ENCODE measurements at places on chromosomes 12 and 14. TPM values are rescaled to one million over a fixed set of nuclear protein-coding genes. Genes with fewer than 3 reads are reported as not detected.

DNA sequence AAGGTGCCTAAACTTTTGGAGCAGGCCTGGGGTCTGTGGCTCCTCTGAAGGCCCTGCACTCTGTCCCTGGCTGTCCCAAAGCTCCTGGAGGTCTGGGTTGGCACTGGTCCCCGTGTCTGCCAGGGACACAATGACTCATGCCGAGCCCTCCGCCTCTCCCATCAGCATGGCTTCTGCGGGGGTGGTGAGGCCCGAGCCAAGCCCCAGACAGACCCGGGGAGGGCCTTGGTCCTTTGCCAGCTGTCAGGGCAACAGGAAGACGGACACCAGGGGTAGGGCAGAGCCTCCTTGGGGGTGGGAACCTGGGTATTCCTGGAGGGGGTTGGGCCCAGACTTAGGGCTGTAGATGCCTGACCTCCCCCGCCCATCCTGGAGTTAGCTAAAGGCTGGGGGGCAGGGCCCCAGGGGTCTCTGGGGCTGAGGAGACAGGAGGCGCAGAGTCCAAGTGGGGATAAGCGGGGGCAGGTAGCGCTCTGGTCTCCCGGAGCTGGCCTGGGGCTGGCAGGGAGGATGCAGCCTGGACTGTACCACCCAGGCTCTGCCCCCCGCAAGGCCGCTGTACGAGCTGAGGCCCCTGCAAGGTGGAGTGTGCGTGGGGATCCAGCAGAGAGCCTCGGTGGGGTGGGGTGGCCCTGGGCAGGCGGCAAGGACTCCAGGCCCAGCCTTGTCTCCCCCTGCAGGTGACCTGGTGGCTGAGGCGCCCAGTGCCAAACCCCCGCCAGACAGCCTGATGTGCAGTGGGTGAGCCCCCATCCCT, 16.4 kb upstream of the PUS1 start:
- DNase-seq: no peak

GRCh38 chr12:116261525-116262100, 15.9 kb downstream of the MED13L start:
- DNase-seq: no peak

GRCh38 chr12:124487066-124487833, 80.2 kb downstream of the NCOR2 start:
- DNase-seq: no peak

IKZF4 gene
- total RNA-seq: 25.8 TPM

DCN gene
- 1,241 TPM for total RNA-seq

GRCh38 chr12:8680533-8680932, 17.3 kb upstream of the RIMKLB start:
- DNase-seq: no peak

- DNase-seq: no peak
These were observed 63.7 kb downstream of the PUS7L start for GRCh38 chr12:43694879-43695278.

GRCh38 chr12:117032593-117033381, 66.4 kb downstream of the TESC start:
- DNase-seq: peak; percentile 88

PGF gene
- total RNA-seq: 2.9 TPM

CABP1 gene
- total RNA-seq: 5.5 TPM

DNA sequence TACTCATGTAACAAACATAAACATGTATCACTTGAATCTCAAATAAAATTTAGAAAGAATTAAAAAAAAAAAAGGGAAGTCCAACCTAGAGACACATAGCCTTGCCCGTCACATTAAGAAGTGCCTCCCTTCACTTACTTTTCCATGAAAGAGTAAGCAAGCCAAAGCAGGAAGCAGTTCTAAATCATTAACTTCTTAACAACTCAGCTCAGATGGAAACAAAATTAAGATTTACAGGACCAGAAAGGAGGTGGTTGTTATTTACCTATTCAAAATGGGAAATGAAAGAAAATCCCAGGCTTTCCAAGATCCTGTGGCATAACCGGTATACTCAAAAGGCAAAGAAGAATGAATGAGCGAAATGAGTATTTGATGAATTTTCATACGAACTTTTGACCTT, 258.6 kb upstream of the DCN start:
- DNase-seq: no peak

GRCh38 chr12:19553175-19553574, 113.9 kb downstream of the AEBP2 start:
- DNase-seq: no peak

GRCh38 chr12:112988224-112988623, 9.9 kb downstream of the OAS2 start:
- no peak for DNase-seq

DNA sequence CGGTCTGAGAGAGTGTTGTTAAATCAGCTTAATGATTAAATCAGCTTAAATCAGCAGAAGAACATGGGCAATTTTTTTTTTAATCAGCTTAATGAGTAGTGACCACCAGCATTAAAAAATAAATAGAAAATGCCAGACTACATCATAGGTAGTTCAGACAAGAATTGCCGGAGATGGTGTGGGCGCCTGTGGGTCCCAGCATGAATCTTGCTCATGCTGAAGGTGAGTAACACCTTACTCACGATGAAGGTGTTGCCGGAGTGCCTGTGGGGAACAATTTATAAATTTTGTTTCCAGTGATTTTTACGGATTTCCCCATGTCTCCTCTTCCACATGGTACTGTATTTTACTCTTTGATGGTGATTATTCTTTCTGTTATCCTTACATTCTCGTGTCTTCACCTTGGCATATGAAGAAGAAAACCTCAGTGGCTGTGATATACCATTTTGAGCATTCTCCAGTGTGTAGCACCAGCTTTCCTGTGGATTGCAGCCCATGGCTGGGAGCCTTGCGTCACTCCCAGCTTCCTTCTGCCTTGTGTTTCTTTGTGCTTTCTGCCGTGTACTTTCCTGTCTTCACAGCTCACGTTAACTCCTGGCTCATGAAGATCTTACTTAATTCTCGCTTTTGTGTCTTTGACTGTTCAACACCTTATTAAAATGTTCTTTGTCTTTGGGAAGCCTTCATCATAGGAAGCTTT, 4.7 kb downstream of the TDRD9 start:
- DNase-seq: no peak

ZFHX2 gene
- 3.1 TPM for total RNA-seq

GRCh38 chr12:123140676-123141614, 9.9 kb downstream of the PITPNM2 start:
- peak; percentile 74 for DNase-seq

GPX2 gene
- not detected for total RNA-seq

MIS18BP1 gene
- 21.0 TPM for total RNA-seq

DNA sequence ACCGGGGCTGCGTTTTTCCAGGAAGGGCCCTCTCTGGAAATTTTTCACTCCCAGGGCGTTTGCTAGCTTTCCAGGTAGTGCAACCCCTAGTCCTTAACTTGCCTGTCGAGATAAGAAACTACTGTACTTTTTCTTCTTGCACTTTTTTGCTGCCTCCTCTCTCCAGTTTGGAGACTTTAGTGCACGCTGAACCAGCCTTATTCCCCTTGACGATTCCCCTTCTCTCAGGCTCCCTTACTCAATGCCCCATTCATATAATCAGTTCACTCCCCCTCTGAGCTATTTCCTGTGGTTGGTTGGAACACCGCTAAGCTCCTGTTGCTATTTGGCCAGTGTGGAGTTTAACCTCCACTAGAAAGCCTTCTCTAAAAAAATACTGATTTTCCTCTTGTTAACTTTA, 682 bp downstream of the CREBL2 start:
- DNase-seq: no peak

GRCh38 chr12:26317942-26318575, 122.7 kb downstream of the SSPN start:
- DNase-seq: no peak

DNA sequence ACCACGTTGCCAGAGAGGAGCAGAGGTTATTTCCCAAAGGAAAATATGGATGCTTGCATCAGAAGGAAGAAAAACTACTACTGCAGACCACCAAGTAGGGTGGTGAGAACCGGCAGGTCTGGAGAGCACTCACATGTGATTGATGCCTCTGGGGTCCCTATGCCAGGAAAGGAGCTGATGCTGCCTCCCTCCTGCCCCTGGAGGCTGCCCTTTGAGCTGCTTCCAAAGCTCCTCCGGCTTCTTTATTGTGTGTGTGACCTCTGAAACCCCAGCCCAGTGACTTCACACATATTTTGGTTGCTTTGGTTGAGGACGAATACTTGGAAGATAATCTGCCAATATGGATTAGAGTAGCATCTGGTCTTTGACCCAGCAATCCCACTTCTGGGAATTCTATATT, 133.4 kb downstream of the AACS start:
- DNase-seq: no peak

- no peak for DNase-seq
These were observed 325.1 kb downstream of the DAD1 start for GRCh38 chr14:22263961-22264360.

DNA sequence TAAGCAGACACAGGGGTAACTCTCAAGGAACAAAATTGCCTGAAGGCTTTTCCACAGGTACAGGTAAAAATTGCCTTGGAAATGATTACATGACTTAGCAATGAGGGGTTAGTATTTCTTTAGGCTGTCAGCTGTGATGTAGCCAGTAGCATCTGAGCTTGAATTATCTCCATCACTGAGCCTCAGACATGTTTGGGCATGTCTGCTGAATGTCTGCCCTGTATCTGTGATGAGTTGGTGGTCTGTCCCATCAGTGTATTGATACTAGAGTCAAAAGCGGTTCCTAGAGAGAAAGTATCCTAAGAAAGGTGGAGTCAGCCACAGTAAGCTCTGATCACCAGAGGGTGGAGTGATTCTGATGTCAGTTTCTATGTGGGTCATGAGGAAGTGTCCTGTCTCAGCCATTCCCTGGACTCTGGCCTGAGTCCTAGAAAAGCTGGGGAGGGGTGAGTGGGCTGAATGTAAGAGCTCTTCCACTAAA, 16.3 kb downstream of the AKAP6 start:
- no peak for DNase-seq

IL23A gene
- total RNA-seq: 0.55 TPM

GRCh38 chr14:36510078-36510799, 9.8 kb downstream of the NKX2-1 start:
- DNase-seq: no peak

DNA sequence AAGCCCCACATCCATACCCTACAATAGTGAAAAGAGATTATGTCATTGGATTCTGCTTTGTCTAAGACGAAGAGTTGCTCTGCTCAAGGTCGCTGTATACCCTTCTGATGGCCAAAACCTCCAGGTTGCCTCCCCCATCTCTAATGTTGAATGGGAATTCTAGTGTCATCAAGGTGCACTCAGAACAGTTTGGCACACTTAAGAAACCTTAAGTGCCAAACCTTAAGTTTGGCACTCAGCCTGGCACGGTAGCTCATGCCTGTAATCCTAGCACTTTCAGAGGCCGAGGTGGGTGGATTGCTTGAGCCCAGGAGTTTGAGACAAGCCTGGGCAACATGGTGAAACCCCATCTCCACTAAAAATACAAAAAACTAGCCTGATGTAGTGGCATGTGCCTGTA, 1245.6 kb upstream of the SEL1L start:
- no peak for DNase-seq

DNA sequence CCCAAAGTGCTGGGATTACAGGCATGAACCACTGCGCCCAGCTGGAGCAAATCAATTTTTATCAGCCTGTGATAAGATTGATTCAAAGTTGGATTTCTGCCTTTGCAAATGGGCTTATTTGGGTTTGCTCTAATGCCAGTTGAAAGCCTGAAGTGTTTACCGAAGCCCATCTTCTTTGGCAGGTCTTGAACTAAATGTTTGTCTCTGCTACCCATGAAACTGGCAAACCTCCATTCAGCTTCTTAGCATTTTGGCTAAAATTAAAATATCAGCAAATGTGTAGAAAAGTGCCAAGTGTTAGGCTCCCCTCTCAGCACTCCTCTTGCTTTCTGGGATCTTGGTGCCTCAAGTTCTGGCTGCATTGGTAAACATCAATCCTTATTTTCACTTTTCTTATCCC, 61.5 kb downstream of the MGAT4C start:
- DNase-seq: no peak

DNA sequence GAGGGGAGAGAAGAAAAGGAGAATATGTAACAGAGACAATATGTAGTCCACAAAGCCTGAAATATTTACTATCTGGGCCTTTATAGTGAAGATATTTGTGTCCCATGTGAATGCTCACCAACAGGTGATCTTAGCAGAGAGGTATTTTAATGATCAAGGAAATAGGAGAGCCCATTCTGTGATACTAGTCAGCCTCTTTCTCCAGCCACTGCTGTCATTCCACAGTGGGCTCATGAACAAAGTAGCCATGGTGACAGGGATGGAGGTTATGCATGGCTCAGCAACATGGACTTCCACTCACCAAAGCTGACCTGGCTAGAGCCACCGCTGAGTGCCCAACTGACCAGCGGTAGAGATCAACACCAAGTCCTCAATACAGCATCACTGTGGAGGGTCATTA, 58.2 kb downstream of the OSBPL8 start:
- DNase-seq: no peak

KERA gene
- not detected for total RNA-seq

HPD gene
- total RNA-seq: 2.2 TPM

GPR84 gene
- total RNA-seq: 2.3 TPM

KCNA5 gene
- 0.13 TPM for total RNA-seq

DNA sequence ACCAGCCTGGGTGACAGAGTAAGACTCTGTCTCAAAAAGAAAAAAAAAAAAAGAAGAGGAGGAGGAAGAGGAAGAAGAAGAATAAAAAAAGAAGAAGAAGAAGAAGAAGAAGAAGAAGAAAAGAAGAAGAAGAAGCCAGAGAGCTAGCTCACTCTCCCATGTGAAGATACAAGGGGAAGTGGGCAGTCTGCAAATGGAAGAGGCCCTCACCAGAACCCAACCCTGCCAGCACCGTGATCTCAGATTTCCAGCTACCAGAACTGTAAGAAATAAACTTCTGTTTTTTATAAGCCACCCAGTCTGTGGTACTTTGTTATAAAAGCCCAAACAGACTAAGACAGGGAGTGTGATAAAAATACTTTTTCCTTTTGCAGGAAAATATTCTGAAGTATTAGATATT, 130.7 kb downstream of the ETNK1 start:
- no peak for DNase-seq

TEDC1 gene
- 22.7 TPM for total RNA-seq

- no peak for DNase-seq
These were observed 35.2 kb downstream of the BRMS1L start for GRCh38 chr14:35861204-35861868.

DNA sequence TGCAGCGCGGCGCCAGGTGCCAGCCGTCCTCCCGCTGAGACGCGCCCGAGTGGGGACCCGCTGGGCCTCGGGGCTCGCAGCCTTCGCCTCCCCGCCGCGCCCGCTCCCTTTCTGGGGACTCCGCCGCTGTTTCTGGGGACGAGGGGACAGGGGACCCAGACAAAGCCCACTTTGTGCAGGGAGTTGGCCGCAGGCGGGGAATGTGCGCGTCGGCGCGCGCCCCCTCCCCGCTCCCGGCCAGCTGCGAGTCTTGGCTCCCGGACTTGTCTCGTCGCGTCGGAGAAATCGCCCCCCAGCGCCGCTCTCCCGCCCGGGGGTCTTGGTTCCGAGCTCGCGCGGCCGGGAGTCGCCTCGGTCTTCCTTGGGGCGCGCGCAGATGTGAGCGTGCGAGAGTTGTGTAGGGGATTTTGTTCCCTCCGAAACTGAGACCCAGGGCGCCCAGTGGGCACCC, 717 bp downstream of the VASH1 start:
- DNase-seq: peak; percentile 86

- DNase-seq: no peak
These were observed 87.6 kb downstream of the GCH1 start for GRCh38 chr14:54815016-54815415.
